NCI-H2081 treated with DMSO at 0.1 percent for 48 hours (cell line): ENCODE measurements at places on chromosomes 6 and 20.

DNA sequence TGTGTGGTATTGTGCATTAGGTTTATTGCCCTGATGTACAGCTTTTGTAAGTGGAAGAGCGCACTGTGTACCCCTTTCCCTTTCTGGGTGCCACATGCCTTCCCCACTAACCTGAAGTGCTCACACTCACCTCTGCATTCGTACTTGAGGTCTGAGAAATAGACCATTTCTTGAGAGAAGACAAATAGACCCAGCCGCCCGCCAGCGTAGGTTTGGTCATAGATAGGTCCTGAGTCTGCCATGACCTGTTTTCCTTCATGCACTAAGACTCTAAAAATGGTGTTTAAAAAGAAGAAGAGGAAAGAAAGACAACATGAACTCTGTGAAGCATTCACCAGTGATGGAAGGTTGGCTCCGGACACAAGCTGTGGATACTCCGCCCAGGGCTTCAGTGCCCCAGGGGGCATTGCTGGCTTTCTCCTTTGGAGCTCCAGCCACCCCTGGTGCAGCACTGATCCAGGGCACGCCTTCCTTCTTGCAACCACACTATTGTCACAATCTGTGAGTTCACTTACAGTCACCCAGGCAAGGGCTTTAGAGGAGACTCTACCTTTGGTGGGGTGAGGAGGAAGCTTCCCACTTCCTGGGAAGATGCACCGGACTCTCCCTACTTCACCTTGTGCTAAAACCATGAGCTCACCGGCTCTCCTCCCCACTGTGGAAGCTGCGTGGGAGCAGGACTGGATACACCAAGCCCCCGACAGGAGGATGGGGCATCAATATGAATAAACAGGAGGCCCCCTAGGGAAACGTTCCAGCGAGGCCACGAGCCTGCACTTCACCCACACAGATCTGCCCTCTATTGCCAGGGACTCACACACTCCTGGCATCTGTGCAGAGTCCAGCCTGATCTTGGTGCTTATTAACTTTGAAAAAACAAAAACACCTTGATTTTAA, 33.3 kb downstream of the THBS2 start:
- DNase-seq, result no peak

GRCh38 chr6:41072836-41073202, at the start of gene NFYA:
Gene NFYA, plus strand, starts transcription at chr6:41072974. Its CDS starts 6,116 bp downstream, at chr6:41079090.
- DNase-seq, result no peak

DNA sequence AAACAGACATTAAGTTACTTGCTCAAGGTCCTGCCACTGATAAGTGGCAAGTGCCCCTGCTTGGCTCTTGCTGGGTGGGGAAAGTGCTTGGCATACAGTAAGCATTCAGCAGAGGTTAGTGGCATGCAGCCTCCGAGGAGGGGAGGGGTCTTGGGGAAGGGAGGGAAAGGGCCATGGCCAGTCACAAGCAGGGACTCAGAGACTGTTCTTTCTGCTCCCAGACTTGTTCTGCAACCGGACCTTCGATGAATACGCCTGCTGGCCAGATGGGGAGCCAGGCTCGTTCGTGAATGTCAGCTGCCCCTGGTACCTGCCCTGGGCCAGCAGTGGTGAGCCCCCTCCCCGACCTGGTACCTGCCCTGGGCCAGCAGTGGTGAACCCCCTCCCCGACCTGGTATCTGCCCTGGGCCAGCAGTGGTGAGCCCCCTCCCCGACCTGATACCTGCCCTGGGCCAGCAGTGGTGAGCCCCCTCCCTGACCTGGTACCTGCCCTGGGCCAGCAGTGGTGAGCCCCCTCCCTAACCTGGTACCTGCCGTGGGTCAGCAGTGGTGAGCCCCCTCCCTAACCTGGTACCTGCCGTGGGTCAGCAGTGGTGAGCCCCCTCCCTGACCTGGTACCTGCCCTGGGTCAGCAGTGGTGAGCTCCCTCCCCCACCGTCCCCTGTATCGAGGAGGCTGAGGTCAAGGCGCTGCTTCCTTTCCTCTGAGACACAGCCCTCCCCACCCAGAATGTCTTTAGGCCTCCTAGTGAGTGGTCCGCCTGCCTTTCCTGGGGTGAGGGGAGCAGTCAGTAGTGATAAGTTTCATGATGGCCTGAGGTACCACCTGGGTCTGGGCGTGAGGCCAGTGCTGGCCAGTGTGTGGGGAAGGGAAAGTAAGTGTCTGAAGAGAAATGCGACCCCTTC, 8.9 kb downstream of the GLP1R start:
- no peak for DNase-seq

DNA sequence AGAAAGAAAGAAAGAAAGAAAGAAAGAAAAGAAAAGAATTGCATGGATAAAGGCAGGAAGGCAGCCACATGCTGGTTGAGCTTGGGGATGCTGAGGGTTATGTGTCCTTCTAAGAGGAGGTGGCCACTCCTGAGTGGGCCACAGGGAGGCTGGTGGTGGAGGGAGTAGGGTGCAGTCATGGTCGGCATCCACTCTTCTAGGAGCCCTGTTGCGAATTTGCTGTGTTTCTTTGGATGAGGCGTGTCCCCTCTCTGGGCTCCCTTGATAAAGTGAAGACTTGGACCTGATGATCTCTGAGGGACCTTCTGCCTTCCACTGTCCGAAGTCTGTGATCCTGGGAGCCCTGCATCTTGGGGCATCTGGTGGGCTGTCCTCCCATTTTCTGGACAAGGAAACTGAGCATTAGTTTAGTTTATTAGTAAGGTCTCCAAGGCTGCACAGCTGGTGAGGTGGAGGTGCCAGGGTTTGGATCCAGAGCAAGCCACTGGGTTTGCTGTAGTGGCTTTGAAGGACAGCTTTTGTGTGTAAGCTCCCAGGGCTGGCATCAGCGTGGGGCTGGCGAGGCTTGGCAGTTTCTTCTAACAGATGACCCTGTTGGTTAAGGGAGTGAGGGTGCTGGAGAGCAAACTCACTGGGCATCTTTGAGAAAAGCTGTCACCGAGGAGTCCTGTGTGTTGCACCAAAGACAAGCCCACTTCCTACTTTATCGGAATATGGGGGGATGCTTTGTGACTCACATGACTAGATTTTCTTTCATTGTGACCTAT, 4.3 kb downstream of the DLGAP4 start:
- DNase-seq, result no peak

- DNase-seq, result no peak
These were observed 159.3 kb downstream of the CDKAL1 start for GRCh38 chr6:20693466-20694063.

- no peak for DNase-seq
These were observed 6.6 kb downstream of the PPDPF start for GRCh38 chr20:63527184-63527583.

DNA sequence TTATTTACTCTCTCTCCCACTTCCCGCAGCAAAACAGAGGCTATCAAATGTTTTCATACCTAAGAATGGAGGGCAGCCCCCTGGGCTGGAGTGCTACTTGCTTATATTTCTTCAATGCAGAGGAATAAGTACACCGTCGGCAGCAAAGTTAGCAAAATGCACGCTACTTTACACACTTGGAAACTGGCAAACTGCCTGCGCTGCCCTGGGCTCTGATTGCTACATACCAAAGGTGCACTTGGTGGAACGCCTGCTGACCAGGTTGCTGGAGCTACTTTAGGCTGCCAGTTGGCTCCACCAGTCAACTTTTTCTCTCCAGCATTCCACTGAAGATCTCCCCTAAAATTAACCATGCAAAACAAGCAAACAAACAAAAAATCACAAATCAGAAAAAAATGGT, 62.4 kb downstream of the PRSS35 start:
- no peak for DNase-seq

GRCh38 chr6:117167520-117168271, 97.7 kb upstream of the VGLL2 start:
- DNase-seq, result no peak

GRCh38 chr6:142568857-142569597, 267.2 kb downstream of the ADGRG6 start:
- no peak for DNase-seq

GRCh38 chr6:8325743-8326142, 109.6 kb downstream of the SLC35B3 start:
- DNase-seq, result no peak

GRCh38 chr6:130865793-130866192, 38.6 kb downstream of the SMLR1 start:
- DNase-seq, result no peak

DNA sequence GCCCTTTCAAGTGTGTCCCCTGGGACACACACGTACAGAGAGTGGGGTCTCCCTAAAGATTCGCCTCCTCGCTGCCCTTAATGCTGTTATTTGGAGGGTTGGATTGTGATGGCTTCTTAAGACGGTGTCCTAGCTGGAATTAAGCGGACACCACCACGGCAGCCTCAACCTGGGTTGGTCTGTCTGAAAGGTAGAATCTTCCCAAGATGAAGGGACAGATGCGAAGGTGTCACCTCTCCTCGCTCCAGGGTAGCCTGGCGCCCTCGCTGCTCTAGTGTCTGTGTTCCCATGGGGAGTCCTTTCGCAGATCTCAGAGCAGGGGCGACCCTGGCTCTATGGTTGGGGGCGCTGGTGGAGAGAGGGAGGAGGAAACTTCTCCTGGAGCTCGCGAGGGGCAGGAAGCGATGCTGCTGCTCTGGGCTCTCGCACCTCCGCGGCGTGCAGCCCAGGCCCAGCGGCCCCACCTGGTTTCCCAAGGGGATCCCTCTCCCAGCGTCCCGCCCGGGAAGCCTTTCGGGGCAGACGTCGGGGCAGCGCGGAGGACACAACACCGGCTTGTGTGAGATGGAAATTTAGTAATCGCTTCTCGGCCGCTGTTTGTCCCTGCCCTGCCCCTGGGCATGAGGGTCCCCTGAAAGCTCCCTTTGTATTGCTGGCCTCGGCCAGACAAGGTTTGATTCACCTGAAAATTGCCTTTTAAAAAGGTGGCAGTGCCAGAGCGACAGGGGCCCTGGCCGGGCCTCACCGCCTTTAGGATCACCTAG, 1.7 kb downstream of the RSPO3 start:
- DNase-seq, result no peak

DNA sequence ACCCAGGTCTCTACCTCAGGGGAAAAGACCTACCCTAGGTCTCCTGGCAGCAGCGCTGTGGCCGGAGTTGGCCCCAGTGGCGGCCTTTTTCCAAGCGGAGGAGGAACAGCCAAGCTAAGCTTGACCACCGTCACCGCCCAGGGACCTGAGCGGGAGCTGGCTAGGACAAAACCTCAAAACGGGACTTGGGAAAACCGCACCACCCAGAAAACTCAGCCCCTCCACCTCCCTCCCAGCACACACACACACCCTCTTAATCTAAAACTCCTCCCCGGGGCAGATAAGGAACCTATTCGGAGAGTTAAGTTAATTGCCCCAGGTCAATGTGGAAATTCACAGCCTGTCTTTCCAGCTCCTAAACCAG, 2.7 kb upstream of the TRERF1 start:
- DNase-seq, result no peak

DNA sequence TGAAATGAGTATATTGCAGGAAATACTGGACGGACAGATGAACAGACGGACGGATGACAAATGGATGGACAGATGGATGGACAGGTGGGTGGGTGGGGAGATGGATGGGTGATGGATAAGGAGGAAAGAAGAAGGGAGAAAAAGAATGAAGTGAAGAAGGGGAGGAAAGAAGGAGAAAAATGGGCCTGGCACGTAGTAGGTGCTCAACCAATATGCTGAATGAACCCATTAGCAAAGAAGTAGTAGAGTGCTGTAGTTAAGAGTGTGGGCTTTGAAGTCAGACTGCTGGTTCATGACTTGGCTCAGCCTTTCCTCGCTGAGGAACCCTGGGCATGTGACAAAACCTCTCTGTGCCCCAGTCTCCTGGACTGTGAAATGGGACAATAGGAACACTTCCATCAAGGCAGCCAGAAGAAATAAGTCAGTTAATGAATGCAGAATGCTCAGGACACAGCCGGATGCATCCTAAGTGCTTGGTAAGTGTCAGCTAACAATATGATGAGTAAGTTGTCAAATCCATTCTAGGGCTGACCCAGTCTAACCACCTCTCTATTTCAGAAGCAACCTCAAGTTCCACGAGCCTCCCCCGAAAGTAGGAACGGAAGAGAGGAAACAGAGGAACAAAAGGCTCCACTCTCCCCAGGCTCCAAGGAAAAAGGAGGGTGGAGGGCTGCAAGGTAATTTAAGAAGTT, 37.9 kb downstream of the PREX1 start:
- no peak for DNase-seq

GRCh38 chr6:8633762-8634161, 198.4 kb upstream of the SLC35B3 start:
- DNase-seq, result no peak

DNA sequence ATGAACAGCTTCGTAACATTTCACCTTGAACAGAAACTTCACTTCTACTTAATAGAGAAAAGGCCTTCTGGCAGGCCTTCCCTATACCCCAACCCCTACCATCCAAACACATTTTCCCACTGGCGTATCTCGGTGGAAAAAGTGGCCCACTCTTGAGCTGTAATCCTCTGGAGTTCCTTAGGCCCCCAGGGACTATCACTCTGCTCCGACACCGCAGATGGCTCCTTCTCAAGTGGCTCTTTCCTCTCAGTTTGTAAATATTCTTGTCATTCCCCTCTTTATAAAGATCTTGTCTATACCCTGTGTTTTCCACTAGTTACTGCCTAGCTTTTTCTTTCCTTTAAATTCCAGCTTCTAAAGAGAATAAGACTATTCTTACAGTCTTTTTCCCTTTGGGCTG, 108.7 kb downstream of the MYB start:
- no peak for DNase-seq

DNA sequence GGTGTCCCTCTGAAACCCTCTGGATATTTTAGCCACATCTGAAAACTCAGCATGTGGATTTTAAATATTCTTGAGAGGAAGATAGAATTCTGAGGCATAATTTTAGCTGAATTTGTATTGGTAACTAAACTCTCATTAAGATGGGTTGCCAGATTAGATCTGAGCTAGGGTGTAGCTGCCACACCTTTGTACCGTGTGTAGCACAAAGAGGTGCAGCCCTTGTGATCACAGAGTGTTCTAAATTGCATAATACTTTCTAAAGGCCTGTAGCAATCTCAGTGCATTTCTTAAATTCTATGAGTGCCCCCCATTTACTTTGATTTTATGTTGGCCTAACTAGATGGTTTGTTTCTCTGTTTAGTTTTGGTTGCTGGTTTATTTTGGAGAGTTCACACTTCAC, 53.0 kb downstream of the FLRT3 start:
- no peak for DNase-seq

GRCh38 chr6:90905351-90905750, 318.5 kb upstream of the MAP3K7 start:
- no peak for DNase-seq
